Endothelial cell of coronary artery (primary cell): ENCODE measurements at places on chromosomes 11 and 22. TPM values are rescaled to one million over a fixed set of nuclear protein-coding genes. Genes with fewer than 3 reads are reported as not detected.

Gene SLC1A2
- total RNA-seq, result under 0.01 TPM in 1 of 2 replicates, not detected in the other

Gene RTN4R
- 0.19 and 0.54 TPM in 2 replicates for total RNA-seq

Gene MAPK8IP2
- total RNA-seq, result 0.09 TPM in 2 replicates

Gene SDHAF2
- 41.4 and 50.6 TPM in 2 replicates for total RNA-seq

Gene CD81
- total RNA-seq, result 148 and 282 TPM in 2 replicates

Gene CARNS1
- total RNA-seq, result under 0.01 and 0.09 TPM in 2 replicates

Gene CECR2
- 0.19 and 1.2 TPM in 2 replicates for total RNA-seq
